ENCODE measurements at places on chromosomes 16 and 17.

GRCh38 chr16:27080895-27081294 lies 14.2 kb downstream of the C16orf82 start:
- no peak for DNase-seq

- DNase-seq = no peak
Measured at GRCh38 chr16:84600343-84601229, 17.3 kb downstream of the COTL1 start.

- DNase-seq = no peak
Measured at GRCh38 chr17:71593078-71593477, 527.7 kb upstream of the SOX9 start.

- peak; percentile 70 for DNase-seq
Measured at GRCh38 chr16:4660454-4661007, 32.8 kb upstream of the NUDT16L1 start.

DNA sequence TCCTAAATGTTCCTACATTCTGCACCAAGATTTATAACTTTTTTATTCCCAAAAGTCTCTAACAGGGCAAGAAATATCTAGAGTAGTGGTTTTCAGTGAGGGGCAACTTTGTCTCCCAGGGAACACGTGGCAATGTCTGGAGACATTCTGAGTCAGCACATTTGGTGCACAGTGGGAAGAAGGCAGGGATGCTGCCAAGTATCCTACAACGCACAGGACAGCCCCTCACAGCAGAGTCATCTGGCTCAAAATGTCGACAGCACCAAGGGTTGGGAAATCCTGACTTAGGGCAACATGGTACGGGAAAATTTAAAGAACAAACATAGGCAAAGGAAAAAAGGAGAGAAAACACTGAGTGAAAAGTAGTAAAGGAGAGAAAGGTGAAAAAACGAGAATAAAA lies 61.8 kb downstream of the SMG6 start:
- DNase-seq = no peak

- DNase-seq = no peak
Measured at GRCh38 chr17:30318155-30318554, 15.7 kb downstream of the TMIGD1 start.

- DNase-seq = peak; percentile 58
Measured at GRCh38 chr17:46979147-46979863, at the start of gene RPRML. Gene RPRML, minus strand, starts transcription at chr17:46979253. Its CDS starts 246 bp downstream, at chr17:46979007.

DNA sequence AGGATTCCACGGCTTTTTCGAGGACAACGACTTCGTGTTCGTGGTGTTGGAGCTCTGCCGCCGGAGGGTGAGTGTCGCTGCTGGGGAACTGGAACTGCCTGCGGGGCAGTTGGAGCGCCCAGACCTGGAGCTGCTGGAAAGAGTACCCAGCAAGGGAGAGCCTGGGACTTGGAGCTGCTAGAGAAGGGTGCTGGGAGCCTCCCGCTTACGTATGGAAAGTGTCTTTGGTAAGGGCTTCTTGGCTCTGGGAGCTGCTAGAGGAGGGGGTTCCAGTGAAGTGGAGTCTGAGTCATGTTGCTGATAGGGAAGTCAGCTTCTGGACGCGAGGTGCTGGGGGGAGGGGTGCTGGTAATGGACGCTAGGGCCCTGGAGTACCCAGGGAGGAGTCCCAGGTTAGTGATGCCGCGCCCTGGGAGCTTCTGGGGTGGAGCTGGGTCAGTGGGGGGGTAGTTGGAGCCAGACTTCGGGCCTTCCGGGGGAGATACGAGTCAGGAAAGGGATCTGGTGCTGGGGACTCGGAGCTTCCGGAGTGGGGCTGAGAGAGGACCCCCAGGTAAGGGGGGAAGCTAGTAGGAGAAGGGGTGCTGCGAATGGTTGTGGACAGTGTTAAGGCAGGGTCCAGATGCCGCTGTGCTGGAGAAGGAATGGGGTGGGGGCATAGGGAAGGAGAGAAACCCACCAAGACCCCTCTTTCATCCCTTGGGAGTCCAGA lies 741 bp downstream of the PLK1 start:
- DNase-seq = no peak

DNA sequence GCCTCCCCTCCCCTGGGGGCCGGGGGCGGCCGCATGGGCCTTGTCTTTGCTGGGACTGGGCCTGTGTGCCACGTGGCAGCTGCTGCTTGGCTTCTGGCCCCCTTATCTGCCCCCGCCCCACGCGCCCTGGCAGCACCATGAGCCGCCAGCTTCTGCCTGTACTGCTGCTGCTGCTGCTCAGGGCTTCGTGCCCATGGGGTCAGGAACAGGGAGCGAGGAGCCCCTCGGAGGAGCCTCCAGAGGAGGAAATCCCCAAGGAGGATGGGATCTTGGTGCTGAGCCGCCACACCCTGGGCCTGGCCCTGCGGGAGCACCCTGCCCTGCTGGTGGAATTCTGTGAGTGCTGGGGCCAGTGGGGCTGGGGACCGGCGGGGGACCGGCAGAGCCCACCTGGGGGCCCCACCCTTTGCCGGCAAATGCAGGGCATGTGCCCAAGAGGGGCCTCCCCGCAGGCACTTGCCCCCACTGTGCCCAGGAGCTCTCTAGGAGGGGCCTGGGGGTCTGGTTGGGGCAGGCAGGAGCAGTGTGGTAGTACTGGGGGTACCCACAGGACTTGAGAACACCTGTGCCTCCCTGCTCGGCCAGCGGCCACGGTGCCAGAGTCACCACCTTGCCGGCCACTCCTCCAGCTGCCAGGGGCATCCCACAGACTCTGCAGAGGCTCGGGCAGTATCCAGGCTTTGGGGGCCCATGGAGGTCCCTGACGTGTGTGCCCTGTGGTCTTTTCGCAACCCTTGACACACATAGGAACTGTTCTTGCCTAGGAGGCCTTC lies at the start of gene PDIA2:
Gene PDIA2 (plus strand): TSS at position 132 of the 773 bp plus-strand sequence. CDS start 6 bp downstream, at position 138.
- no peak for DNase-seq

- DNase-seq = peak; percentile 34
Measured at GRCh38 chr16:57609541-57610401, 18.7 kb upstream of the ADGRG1 start.

GRCh38 chr17:12995896-12996295 lies 21.9 kb downstream of the ELAC2 start:
- no peak for DNase-seq

DNA sequence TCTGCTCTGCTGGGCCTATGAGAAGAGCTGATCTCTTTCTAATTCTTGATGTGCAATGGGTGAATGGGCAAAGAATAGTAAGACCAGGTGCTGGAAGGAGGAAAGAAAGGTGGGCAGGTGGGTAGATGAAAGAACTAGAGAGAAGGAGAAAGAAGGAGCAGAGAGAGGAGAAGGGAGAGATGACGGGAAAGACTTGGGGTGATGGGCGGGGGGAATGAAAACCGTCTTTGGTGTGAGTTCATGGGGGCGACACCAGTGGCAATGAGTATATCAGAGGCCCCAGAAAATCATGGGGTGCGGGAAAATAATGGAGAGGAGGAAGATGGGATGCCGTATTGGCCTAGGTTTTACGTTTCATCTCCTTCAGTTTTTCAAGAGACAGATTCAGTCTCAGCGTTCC lies 128.8 kb upstream of the PLCG2 start:
- DNase-seq = no peak

GRCh38 chr16:73057291-73058210 lies 9.6 kb upstream of the ZFHX3 start:
- DNase-seq = peak; percentile 65

- DNase-seq = no peak
Measured at GRCh38 chr16:73506568-73507056, 458.7 kb upstream of the ZFHX3 start.

DNA sequence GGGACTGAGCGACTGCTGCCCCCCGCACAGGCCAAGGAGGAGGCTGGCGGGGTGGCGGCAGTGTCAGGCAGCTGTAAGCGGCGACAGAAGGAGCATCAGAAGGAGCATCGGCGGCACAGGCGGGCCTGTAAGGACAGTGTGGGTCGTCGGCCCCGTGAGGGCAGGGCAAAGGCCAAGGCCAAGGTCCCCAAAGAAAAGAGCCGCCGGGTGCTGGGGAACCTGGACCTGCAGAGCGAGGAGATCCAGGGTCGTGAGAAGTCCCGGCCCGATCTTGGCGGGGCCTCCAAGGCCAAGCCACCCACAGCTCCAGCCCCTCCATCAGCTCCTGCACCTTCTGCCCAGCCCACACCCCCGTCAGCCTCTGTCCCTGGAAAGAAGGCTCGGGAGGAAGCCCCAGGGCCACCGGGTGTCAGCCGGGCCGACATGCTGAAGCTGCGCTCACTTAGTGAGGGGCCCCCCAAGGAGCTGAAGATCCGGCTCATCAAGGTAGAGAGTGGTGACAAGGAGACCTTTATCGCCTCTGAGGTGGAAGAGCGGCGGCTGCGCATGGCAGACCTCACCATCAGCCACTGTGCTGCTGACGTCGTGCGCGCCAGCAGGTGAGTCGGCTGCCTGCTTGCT lies 5.6 kb upstream of the TMEM88 start:
- DNase-seq = no peak

- DNase-seq = no peak
Measured at GRCh38 chr17:61331178-61331577, 68.5 kb upstream of the TBX2 start.

- peak; percentile 43 for DNase-seq
Measured at GRCh38 chr17:50423553-50424159, 2.4 kb upstream of the ACSF2 start.

DNA sequence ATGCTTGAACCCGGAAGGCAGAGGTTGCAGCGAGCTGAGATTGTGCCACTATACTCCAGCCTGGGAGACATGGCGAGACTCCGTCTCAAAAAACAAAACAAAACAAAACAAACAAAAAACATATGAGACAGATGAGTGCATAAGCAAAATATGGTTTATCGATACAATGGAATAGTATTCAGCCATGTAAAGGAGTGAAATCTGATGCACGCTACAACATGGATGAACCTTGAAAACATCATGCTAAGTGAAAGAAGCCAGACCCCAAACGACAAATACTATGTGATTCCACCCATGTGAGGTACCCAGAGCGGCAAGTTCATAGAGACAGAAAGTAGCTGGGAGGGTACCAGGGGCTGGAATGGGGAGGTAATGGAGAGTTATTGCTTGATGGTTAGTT lies 6.8 kb downstream of the PLCD3 start:
- no peak for DNase-seq

GRCh38 chr16:48628359-48628985 lies 18.5 kb upstream of the N4BP1 start:
- DNase-seq = no peak

- DNase-seq = peak; percentile 4
Measured at GRCh38 chr16:85667841-85668413, 20.8 kb downstream of the GINS2 start.

- DNase-seq = no peak
Measured at GRCh38 chr17:18964018-18964351, 12.0 kb downstream of the SLC5A10 start.

DNA sequence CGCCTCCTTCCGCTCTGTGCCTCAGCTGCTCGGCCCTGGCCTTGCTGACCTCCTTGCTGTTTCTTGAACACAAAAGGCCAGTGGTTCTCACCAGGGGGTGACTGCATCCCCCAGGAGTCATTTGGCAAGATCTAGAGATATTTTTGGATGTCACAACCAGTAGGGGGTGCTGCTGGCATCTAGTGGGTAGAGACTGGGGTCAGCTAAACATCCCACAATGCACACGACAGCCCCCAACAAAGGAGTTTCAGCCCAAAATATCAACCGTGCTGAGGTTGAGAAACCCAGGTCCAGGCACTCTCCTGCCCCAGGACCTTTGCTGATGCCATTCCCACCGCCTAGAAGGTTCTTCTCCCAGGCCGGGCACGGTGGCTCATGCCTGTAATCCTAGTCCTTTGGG lies 39.7 kb downstream of the ABCC6 start:
- no peak for DNase-seq

GRCh38 chr16:80804526-80805383 lies at the start of gene CDYL2:
Gene CDYL2, minus strand, starts transcription at chr16:80804598. Its CDS starts 425 bp downstream, at chr16:80804173.
- peak; percentile 63 for DNase-seq

- no peak for DNase-seq
Measured at GRCh38 chr17:3602499-3602898, 6.7 kb downstream of the TRPV1 start.

DNA sequence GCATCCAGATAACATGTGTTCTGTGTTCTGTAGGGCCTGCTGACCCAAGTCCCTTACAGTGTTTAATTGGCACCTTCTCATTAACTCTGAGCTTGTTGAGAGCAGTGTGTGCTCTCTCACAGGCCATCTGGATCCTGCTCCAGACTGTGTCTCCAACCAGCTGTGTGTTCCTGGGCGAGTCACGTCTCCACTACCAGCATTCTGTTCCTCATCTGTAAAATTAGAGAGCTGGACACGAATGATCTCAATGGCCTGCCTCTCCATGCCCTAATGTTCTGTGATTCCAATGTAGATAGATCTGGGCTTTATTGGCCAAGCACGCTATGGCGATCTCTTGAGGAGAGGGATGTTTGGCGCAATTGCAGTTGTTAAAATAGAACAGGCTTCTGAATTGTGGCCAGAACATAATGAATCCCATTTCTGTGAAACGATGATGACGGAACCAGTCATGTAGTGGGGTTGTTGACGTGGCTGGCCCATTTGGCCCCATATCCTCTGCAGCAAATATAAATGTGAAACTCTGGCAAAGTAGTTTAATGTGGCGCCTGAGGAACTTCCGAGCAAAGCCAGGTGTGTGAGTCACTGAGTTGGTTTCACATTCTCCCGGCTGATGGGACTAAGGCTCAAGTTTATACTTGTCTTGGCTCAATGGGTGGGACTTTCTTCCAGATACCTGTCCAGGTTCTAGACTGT lies 22.2 kb downstream of the TBX4 start:
- no peak for DNase-seq

GRCh38 chr17:36977568-36977967 lies 28.8 kb downstream of the AATF start:
- DNase-seq = no peak

DNA sequence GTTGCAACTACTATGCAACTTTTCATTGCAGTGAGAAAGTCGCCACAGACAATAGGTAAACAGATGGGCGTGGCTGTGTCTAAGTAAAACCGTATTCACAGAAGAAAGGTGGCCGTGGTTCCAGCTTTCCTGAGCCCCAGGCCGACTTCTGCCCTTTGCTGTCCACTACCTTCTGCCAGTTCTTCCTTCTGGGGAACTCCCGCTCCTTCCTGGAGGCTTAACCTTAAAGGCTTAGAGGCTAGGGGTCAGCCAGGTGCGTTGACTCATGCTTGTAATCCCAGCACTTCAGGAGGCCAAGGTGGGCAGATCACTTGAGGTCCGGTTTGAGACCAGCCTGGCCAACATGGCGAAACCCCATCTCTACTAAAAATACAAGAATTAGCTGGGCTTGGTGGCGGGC lies 2.1 kb upstream of the SEPTIN12 start:
- no peak for DNase-seq

- no peak for DNase-seq
Measured at GRCh38 chr17:17853811-17854447, 17.1 kb upstream of the SREBF1 start.

GRCh38 chr17:3961564-3962047 lies 2.6 kb downstream of the ATP2A3 start:
- no peak for DNase-seq

- DNase-seq = peak; percentile 30
Measured at GRCh38 chr17:61454381-61455323, 2.4 kb downstream of the TBX4 start.

- no peak for DNase-seq
Measured at GRCh38 chr17:78462148-78462547, 83.7 kb downstream of the PGS1 start.

GRCh38 chr17:50139950-50140885 lies 10.3 kb upstream of the SAMD14 start:
- DNase-seq = peak; percentile 88

GRCh38 chr16:87330257-87330624 lies 13.0 kb upstream of the C16orf95 start:
- peak; percentile 22 for DNase-seq

GRCh38 chr16:57307365-57307764 lies 22.9 kb upstream of the PLLP start:
- DNase-seq = no peak

- DNase-seq = no peak
Measured at GRCh38 chr17:81508639-81509206, 3.9 kb downstream of the ACTG1 start.
